ENCODE measurements at places on chromosomes 12 and 14. TPM values are rescaled to one million over a fixed set of nuclear protein-coding genes. Genes with fewer than 3 reads are reported as not detected.

Gene GPRC5A
- polyA plus RNA-seq, result 11.7 TPM

Gene EMP1
- 90.6 TPM for polyA plus RNA-seq

Gene AKAP5
- 7.4 TPM for polyA plus RNA-seq

Gene TMEM52B
- 121 TPM for polyA plus RNA-seq

Gene JDP2
- 21.3 TPM for polyA plus RNA-seq

Gene YLPM1
- 94.0 TPM for polyA plus RNA-seq

Gene NANOG
- polyA plus RNA-seq, result 0.18 TPM

Gene ADCY4
- 22.6 TPM for polyA plus RNA-seq

Gene PA2G4
- polyA plus RNA-seq, result 140 TPM

Gene HELB
- polyA plus RNA-seq, result 2.6 TPM

Gene PRKD1
- 34.4 TPM for polyA plus RNA-seq

Gene PAH
- 68.2 TPM for polyA plus RNA-seq

Gene CARMIL3
- polyA plus RNA-seq, result 2.4 TPM

Gene TAS2R50
- polyA plus RNA-seq, result 0.09 TPM

Gene DAO
- 0.60 TPM for polyA plus RNA-seq

Gene SPRING1
- 33.5 TPM for polyA plus RNA-seq

Gene GPR132
- 0.35 TPM for polyA plus RNA-seq

Gene SMCO3
- polyA plus RNA-seq, result 2.3 TPM

Gene RGS6
- polyA plus RNA-seq, result 0.62 TPM

Gene SERPINA4
- 1.7 TPM for polyA plus RNA-seq

Gene GNB3
- polyA plus RNA-seq, result 7.0 TPM

Gene LPAR5
- 1.1 TPM for polyA plus RNA-seq

Gene SCN8A
- polyA plus RNA-seq, result 2.6 TPM

Gene PTPRQ
- 26.1 TPM for polyA plus RNA-seq

Gene KTN1
- 169 TPM for polyA plus RNA-seq

Gene CD4
- 32.1 TPM for polyA plus RNA-seq

Gene KLHDC1
- 5.0 TPM for polyA plus RNA-seq

Gene ZFHX2
- polyA plus RNA-seq, result 11.0 TPM

Gene PPP2R5E
- 35.3 TPM for polyA plus RNA-seq

Gene PALS1
- polyA plus RNA-seq, result 124 TPM

Gene PRMT5
- 161 TPM for polyA plus RNA-seq

Gene AQP2
- 170 TPM for polyA plus RNA-seq

Gene MFAP5
- 0.10 TPM for polyA plus RNA-seq

Gene RNASE4
- 2.4 TPM for polyA plus RNA-seq

Gene TAS2R9
- not detected for polyA plus RNA-seq

Gene TSPAN8
- polyA plus RNA-seq, result 26.5 TPM

Gene TAS2R31
- 2.0 TPM for polyA plus RNA-seq

Gene TCL1A
- polyA plus RNA-seq, result 1.8 TPM

Gene MIP
- polyA plus RNA-seq, result not detected

Gene FOXA1
- polyA plus RNA-seq, result 2.5 TPM

Gene PTPN6
- 25.1 TPM for polyA plus RNA-seq

Gene PRB2
- not detected for polyA plus RNA-seq

Measured in renal pelvis (tissue), 12 donors.